ENCODE measurements at places on chromosomes 6 and 20.

DNA sequence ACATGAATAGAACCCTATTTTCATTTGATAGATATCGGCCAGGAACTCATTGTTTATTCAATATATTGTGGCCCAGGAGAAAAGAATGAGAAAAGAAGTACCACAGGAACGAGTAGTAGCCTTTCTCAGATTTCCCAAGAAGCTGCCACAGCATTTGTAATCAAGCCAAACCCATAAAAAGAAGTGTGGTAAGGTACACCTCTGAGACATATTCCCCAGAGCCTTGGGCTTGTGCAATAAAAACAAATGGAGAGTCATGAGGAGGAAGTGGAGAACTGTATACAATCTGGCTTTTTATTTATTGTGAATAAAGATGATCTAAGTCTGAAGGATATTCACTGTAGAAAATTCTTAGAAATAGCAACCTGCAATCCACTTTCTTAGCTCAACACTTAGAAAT lies 36.7 kb downstream of the KIF6 start:
- peak; percentile 92 for DNase-seq

- DNase-seq: no peak
Measured at GRCh38 chr20:11034025-11034424, 360.2 kb upstream of the JAG1 start.

- DNase-seq: no peak
Measured at GRCh38 chr20:57001126-57001767, 265.2 kb downstream of the BMP7 start.

DNA sequence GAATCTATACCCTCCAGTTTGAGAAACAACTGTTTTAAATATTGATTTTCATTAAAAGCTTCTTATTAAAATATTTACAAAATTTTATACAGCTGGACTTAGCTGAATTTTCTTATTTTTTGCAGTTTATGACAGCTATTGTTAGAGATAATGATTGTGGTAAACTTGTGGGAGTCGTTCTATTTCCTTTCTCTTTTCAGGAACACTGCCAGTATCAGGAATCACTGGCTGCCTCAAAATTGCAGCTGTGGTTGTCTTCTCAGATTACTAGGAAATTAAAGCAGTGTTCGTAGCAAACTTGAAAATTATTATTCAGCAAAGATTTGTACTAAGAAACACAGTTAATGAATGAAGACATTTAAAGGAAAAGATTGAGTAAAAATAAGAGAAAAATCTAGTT lies 311.0 kb downstream of the CENPW start:
- no peak for DNase-seq

DNA sequence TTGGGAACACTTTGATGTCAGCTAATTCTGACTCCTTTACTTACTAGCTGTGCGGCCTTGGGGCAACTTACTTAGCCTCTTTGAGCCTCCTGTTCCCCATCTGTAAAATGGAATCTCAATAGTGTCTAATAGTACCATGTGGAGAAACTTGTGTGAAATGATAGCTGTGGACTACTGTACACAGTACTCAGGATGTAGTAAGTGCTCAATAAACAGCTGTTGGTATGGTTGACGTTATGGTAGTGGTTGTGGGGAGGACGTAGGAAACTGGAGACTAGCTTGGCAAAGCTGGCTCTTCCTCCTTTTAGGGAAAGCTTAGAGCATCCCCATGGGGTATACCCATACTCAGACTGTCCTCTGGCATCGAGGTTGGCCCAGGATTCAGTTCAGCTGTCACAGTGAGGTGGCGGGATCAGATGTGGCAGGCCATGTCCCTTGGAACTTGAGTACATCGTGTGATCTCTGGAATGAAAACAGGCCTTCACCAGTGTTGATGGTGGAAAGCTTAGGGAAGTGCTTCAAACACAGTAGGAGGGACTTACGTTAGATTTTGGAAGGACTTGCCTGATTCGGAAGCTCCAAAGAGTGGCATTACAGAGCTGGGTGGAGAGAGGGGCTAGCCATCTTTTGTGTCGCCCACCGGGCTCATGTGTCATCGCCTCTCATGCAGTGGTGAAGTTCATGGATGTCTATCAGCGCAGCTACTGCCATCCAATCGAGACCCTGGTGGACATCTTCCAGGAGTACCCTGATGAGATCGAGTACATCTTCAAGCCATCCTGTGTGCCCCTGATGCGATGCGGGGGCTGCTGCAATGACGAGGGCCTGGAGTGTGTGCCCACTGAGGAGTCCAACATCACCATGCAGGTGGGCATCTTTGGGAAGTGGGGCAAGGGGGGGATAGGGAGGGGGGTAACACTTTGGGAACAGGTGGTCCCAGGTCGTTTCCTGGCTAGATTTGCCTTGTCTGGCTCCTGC lies 7.1 kb downstream of the VEGFA start:
- no peak for DNase-seq

DNA sequence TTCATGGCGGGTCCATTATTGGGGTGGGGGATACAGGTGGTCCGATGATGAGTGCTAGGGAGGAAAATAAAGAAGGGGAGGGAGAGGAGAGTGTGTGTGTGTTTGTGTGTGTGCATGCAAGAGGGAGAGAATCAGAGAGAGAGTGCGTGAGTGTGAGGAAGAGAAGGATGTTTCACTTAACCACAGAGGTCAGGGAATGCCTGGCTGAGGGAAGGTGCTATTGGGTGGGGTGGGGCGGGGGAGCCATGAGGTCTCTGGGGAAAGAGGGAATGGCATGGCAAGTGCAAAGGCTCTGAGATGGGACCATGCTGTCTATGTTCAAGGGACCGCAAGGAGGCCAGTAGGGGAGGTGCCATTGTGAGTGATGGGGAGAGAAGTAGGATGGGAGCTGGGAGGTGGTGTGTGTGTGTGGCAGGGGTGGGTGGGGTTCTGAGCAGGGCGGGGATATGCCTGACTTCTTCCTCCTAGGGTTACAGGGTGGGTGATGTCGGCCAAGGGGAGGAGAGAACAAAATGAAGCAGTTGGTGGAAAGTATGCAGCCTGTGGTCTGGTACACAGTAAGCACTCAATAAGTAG lies 23.0 kb downstream of the CEBPB start:
- no peak for DNase-seq

DNA sequence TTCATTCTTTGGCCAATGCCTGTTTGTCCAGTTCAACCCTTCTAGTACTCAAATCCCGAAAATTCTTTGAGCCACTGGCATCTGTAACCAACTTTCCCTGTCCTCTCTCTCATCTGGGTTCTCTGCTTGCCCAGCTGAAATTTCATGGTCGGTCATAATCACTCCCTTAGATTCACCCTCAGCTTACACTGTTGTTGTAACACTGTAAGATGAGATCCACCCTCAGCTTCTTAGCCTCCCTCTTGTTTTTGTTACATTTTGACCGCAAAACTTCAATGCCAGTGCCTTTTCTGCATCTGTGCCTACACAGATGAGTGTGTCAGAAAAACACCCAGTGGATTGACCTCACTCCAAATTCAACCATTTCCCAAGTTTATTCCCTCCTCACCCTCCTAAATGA lies 291.1 kb upstream of the AGPAT4 start:
- no peak for DNase-seq

GRCh38 chr6:168089186-168090063 lies 10.4 kb upstream of the FRMD1 start:
- DNase-seq: no peak

- DNase-seq: no peak
Measured at GRCh38 chr20:49951151-49951550, 15.0 kb downstream of the RNF114 start.

GRCh38 chr6:39055661-39056060 lies 7.1 kb downstream of the GLP1R start:
- no peak for DNase-seq

GRCh38 chr6:133969921-133970295 lies 16.9 kb downstream of the TBPL1 start:
- no peak for DNase-seq

DNA sequence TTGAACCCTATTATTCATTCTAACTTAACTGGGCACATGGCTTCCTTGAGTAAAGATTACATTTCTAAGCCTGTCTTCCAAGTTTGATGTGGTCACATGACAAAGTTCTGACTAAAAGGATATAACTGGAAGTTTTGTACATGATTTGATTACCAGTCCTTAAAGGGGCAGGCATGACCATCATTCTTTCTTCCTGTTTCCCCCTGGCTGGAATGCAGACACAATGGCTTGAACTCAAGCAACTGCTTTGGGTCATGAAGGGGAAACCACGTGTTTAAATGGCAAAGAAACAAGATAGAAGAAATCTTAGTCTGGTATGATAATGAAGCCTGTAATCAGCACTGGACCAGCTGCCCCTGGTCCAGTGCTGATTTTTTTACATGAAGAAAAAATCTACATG lies 15.6 kb upstream of the SHLD1 start:
- DNase-seq: peak; percentile 31

- DNase-seq: no peak
Measured at GRCh38 chr20:52823303-52823702, 148.9 kb upstream of the TSHZ2 start.

DNA sequence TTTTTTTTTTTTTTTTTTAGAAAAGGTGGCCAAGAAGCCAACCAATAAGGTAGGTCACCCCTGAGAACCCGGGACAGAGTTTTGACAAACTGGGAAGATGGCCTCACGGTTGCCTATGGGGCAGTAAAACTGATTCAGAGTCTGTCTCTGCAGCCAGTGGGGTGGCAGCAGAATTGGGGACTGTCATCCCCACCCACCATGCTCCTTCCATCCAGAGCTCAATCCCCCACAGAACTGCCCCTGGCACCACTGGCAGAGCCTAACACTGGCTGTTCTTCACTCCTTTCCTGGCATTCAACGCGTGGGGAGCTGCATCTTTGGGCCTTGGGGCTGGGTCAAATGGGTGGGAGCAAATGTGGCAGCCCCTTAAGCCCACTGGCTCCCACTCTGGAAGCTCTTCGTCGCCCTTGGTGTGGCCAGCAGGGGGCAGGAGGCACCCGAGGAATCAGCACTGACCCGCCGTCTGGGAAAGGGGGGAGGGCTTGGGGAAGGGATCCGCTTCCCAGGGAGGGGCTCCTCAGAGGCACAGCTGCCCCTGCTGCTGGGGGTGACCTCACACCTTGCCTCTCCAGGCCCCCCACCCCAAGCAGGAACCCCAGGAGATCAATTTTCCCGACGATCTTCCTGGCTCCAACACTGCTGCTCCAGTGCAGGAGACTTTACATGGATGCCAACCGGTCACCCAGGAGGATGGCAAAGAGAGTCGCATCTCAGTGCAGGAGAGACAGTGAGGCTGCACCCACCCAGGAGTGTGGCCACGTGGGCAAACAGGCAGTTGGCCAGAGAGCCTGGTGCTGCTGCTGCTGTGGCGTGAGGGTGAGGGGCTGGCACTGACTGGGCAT lies 10.4 kb downstream of the CD40 start:
- peak; percentile 64 for DNase-seq

- DNase-seq: no peak
Measured at GRCh38 chr20:36312724-36313441, 6.7 kb downstream of the DLGAP4 start.

- no peak for DNase-seq
Measured at GRCh38 chr6:11824986-11825385, 46.4 kb upstream of the ADTRP start.

DNA sequence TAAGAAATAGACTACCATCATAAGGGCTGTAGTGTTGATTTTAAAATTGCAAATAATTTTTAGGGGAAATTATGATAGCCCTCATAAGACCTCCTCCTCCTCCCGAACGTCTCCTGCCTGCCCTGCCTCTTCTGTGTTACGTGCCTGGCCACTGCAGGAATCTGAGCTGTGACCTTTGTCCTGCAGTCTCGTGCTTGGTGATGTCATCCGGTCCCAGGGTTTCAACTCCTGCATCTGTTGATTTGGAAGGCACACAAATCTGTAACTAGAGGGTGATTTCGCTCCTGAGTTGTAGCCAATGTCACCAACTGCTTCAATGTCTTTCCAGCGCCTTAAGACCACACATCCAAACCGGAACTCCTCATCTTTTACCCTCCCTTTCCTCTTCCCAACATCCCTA lies 163.2 kb downstream of the AIG1 start:
- DNase-seq: no peak

GRCh38 chr6:14381829-14382677 lies 264.5 kb downstream of the CD83 start:
- no peak for DNase-seq

GRCh38 chr6:3867641-3868502 lies 18.7 kb downstream of the FAM50B start:
- no peak for DNase-seq

DNA sequence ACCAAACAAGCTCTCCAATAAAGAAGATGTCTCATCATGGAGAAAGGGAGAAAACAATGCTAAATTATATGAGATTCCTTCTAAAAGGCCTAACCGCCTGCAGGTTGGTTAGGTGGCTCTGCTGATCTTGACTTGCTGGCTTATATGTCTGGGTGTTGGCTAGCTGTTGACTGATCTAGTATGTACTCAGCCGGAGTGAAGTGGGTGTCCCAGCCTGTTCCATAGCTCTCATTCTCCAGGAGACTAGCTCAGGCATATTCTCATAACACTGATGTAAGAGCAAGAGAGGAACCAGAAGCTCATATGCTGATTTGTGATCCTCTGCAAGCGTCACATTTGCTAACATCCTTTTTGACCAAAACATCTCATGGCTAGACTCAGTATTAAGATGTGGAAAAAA lies 473.0 kb downstream of the BMP2 start:
- no peak for DNase-seq

- DNase-seq: no peak
Measured at GRCh38 chr20:18263723-18264122, 24.6 kb upstream of the ZNF133 start.

- no peak for DNase-seq
Measured at GRCh38 chr6:82419132-82419581, 55.5 kb downstream of the TPBG start.

DNA sequence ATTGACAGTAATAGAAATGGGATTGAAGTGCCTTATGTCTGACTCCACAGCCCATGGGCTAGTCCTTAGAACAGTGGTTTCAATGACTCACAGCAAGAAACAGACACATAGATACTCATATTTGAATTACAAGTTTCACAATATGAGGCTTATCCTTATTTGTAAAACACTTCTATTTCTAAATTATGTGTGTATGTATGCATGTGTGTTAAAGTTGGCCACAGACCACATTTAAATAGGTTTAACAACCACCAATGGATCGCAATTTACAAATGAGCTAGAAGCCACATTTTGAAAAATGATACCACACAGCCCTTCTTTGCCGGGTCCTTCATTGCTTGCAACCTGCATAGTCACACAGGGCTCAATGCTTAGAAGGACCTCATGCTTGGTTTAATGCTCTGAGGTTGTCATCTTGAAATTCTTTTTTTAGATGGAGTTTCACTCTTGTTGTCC lies 157.8 kb upstream of the PREP start:
- DNase-seq: no peak

- no peak for DNase-seq
Measured at GRCh38 chr6:40376113-40376650, 211.0 kb downstream of the LRFN2 start.

DNA sequence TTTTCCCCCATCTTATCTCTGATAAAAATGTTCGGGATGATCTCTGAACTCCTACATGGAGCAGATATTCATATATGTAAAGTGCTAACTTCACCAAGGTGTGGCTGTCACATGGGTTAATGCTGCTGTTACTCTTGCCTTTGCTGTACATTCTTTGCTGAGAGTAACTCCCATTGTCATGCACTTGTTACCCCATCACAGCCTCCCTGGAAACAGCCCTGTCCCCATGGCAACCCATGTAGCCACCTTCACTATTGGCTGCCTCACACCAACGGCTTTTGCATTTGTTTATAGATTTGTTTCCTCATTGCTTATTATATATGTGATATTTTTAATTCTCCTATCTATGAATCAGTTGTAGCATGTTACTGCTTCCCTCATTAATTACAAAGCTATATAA lies 17.3 kb upstream of the IBTK start:
- DNase-seq: no peak

GRCh38 chr20:57958050-57958420 lies 248.2 kb upstream of the PMEPA1 start:
- no peak for DNase-seq

- no peak for DNase-seq
Measured at GRCh38 chr20:20499439-20499838, 131.5 kb downstream of the INSM1 start.

All from SK-MEL-5 (cell line).